Astrocyte of the cerebellum (primary cell): ENCODE measurements at places on chromosomes 4 and X.
A peak's percentile ranks its signal among the peaks of the same experiment; 100 is the strongest.

DNA sequence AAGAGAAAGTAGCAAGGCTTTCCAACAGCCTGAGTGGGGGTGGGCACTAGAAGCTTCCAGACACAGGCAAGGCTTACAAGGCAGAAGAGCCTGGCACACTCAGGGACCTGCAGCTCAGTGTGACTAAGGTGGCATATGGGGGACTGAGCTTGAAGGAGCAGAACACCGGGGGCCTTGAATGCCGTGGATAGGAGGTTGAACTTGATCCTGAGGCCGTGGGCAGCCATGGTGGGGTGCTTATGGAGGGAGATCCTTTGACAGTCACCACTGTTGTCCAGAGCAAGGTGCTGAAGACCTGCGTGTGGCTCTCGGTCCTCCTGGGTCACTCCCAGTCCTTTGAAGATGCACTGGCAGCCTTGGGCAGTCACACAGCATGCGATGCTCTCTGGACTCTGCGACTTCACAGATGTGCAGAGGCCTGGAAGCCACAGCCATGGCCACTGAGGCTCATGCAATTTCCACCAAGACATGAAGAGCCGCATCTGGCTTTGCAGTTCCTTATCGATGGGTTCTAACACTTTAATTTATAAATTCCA is 18.3 kb downstream of the C4orf50 start:
- no peak for DNase-seq

DNA sequence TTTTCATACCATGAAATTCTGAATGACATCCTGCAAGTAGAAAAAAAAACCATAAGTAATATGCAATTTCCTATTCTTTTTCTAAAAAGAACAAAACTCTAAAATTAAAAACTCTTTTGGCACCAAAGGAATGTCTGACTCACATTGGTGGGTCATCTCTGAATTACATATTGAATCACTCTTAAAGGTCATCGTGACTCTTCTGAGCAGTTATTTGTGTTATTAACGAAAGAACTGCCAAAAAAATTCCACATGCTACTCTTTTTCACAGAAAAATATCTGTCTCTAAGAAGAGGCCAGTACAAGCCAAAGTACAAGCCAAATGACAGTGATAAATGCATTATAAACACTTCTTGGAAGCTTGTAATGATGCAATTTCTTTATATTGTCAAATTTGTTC is 282.2 kb downstream of the GUCY2F start:
- peak; percentile 4 for DNase-seq

DNA sequence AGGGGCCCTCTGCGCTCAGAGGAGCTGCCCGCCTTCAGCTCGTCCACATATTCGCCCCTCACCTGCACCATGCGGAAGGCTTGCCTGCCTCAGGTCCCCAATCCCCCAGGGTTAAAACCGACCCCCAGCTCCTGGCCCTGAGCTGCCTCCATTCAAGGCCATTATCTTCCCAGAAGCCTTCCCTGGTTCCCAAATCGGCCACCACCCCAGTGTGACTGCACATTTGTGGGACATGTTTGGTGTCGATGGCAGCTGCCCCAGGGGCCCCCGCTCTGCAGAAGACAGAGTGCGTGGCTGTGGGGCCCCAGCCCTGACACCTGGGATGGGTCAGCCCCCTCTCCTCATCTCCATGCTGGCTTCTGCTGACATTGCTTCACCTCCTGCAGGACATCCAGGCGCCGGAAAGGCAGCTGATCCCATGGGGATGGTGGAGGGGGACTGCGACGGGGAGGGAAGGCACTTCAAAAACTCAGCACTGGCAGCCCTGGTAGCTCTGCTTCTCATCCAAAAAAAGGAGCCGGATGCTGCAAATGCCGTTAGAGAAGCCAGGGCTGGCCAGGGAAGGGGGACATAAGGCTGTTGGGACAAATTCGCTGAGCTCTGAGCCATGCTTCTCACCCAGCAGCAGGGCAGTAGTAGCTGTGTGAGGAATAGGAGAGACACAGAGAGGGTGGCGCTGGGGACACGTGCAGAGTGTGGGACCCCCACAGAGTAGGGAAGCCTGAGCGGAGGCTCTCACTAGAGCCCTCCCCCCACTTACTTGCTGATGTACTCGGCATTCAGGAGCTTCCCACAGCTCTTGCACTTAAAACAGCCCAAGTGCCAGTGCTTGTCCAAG is 78.5 kb downstream of the ABLIM2 start:
- no peak for DNase-seq

DNA sequence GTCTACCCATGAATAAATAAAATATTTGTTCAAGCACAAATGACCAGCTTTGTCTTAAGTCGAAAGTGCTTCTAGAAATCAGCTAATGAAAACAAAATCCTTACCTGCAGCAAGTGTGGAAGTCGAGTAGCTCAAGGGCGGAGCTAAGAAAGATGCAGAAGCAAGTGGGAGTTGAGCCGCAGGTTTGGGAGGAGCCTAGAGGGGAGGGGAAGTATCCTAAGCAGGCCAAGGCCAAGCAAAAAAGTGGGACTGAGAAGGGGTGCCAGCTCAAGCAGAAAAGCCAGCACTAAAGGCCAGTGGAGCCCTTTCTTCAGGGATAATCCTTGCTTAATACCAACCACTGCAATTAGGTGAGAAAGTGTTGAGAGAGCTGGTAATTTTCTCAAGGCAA is 60.8 kb downstream of the DLG3 start:
- DNase-seq: no peak

GRCh38 chr4:39304651-39305050 is 61.5 kb downstream of the RFC1 start:
- DNase-seq: no peak

DNA sequence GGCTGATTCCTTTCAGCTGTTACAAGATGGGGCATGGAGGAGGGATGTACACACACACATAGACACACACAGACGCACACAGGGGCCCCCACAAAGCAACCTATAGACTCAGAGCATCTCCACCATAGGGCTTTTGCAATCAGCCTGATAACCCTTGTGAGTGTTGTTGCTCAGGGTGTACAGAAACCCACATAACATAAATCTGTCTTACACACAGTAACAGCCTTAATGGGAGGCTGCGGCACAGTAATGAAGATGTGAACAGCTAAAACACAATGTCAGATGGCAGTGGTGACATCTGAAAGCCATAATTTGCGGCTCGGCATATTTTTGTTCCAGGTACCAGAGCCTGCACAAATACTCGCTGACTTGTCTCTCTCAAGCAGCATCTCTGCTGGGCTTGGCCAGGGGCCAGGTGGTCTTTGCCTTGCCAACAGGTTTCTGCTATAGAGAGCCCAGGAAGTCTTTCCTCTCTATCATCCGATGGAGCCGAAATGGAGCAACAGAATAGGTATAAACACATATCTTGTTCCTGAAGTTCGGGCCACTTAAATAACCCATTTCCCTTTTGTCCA is 357.2 kb upstream of the GATB start:
- DNase-seq: no peak

DNA sequence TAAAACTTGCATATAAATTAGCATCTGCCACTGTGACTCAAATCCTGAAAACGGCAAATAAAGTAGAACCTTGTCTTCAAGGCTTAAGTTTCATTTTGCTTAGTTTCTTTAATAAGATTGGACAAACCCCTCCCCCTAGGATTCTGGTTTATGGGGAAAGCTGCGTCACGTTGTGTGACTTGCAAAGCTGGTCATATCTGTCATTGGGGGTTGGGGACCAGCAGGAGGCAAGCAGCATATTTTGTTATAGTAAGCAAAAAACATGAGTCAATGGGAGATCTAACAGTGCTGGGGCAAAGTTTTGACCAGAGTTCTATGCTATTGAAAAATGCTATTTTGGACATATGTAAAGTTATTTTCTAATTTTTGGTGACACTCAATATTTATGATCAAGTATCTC is 407.3 kb downstream of the PCDH18 start:
- peak; percentile 8 for DNase-seq

GRCh38 chr4:139686130-139686529 is 20.5 kb downstream of the MGST2 start:
- DNase-seq: no peak
